Cerebellar nuclear complex (tissue), 1 donor: ENCODE measurements at places on chromosomes 13 and 19.

- DNase-seq: no peak
These were observed 201.6 kb downstream of the SLITRK5 start for GRCh38 chr13:87872813-87873212.

DNA sequence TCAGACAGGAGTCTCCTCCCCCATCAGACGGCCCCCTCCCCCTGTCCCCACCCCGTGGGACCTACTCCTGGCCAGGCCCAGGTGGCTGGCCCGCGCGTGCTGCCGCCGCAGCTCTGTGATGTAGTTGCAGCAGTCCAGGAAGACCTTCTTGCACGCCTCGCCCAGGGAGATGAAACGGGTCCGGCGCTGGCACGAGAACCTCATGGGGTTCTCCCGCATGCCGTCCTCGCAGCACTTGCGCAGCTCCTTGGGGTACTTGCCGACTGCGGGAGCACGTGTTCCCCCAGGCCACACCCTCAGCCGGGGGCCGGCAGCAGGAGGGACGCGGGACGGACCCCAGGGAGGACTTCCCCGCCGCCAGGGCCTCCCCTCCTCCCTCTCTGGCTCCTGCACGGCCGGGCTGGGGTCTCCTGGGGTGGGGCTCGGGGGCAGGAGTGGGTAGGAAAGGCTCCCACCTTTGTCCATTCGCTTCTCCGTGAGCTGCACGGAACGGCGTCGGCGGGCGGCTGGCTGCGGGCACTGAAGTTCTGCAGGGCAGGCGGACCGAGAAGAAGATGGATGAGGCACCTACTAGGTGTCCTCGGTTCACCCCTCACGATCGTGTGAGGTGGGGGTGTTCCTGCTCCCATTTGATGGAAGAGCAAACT is 13.3 kb downstream of the C3 start:
- no peak for DNase-seq

- DNase-seq: no peak
These were observed 14.0 kb upstream of the ZNF347 start for GRCh38 chr19:53172889-53173288.

- DNase-seq: no peak
These were observed 460.6 kb downstream of the FOXO1 start for GRCh38 chr13:40205771-40206240.

DNA sequence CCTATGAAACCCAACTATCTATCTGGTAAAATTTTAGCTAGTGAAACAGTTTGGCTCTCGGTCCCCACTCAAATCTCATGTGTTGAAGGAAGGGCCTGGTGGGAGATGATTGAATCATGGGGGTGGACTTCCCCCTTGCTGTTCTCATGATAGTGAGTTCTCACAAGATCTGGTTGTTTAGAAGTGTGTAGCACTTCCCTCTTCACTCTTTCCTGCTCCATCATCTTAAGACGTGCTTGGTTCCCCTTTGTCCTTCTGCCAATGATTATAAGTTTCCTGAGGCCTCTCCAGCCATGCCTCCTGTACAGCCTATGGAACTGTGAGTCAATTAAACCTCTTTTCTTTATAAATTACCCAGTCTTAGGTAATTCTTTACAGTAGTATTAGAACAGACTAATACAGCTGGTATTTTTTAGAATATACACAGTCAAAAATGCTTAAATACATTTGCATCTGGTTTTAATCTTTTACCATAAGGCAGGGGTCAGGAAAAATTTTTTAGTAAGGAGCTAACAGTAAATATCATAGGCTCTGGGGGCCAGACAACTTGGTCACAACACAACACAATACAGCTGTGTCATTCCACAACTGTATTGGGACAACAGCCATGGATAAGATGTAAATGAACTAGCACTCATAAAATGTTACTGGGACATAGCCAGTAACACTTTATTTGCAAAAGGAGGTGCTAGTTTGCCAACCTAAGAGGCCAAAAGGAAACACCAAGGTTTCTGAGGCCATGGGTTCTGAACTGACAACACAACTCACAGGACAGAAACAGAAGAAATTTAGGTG is 24.3 kb downstream of the DZIP1 start:
- no peak for DNase-seq

DNA sequence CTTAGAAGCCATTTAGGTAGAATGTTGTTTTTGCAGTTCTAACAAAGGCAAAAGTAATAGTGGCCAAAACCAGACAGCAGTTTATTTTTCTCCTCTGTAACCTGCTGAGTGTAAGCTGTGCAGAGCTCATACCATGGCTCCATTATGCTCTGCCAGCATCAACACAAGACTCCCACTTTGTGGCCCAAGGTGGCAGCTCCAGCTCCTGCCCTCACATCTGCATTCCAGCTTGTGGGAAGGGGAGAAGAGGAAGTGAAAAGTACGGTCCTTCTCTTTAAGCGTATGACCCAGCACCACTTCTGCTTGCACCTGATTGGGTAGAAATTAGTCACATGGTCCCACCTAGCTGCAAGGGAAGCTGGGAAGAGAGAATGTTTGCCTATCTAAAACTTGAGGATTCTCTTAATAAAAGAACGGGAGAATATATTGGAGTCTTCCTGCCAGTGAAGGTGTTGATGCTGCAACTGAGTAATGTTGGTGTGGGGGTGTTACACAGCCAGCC is 19.2 kb downstream of the ADGRE1 start:
- DNase-seq: no peak

DNA sequence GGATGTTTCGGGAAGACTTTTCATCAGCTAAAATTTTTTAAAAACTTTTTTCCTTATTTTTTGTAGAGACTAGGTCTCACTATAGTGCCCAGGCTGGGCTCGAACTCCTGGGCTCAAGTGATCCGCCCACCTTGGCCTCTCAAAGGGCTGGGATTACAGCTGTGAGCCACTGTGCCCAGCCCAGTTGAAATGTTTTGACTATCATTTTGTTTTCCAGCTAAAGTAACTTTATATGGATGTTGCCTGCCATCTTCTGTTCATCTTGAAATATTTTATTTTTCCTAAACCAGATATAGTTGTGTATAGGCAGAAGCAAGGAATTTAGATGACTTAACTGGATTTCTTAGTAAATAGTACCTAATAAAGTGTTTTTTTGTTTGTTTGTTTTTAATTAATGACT is 7.0 kb downstream of the CAB39L start:
- DNase-seq: no peak

DNA sequence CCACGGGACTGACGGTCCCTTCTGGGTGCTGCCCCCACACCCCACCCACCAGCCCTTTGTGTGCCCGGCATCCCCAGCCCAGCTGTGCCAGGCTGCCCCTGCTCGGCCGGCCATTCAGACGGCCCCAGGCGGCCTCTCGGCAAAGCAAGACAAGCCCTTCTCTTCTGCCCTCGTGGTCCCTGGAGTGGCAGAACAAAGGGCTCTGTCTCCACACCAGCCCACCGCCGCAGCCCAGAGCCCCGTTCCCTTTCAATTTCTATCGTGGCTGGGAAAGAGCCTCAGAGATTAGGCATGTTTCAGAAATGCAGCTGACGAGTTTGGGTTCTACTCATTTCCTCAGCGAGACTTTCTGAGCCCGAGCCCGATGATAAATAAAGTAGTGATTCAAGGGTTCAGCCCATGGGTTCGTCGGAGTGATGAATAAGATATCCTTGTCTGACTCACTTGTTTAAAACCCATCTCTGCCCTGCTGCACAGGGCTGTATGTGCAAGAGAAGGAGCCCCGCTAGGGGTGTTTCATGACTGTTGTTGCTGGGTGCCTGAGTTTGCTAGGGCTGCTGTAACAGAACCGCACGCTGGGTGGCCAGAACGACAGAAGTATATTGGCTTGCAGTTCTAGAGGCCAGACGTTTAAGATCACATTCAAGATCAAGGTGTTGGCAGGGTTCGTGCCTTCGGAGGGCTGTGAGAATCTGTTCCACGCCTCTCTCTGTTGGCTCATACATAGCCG is 4.3 kb downstream of the MYO9B start:
- peak; percentile 9 for DNase-seq

DNA sequence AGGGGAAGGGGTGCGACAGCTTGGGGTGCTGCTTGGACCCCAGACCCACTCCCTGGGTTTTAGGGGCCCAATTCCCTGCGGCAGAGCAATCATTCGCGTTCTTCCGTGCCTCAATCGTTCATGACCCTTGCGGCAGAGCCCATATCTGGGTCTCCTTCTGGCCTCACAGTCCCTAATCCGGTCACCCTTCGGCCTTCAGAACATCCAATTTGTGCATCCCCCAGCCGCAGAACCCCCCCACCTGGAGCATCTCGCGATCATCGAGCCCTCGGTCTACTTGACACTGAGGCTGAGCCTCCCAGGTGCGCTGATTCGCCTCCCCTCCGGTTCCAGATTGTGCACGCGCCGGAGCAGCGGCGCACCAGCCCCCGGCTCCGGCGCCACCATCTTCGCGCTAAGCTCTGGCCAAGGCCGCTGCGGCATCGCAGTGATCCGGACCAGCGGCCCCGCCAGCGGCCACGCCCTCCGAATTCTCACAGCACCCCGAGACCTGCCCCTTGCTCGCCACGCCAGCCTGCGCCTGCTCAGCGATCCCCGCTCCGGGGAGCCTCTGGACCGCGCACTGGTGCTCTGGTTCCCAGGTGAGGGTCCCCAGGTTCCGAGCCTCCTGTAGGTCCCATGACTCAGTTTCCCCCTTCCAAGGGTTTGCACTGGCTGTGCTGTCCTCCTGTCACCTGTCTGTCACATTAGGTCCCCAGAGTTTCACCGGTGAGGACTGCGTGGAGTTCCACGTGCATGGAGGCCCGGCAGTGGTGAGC is 501 bp downstream of the GTPBP3 start:
- DNase-seq: no peak

GRCh38 chr13:107124129-107124718 is 556.3 kb upstream of the ARGLU1 start:
- no peak for DNase-seq

DNA sequence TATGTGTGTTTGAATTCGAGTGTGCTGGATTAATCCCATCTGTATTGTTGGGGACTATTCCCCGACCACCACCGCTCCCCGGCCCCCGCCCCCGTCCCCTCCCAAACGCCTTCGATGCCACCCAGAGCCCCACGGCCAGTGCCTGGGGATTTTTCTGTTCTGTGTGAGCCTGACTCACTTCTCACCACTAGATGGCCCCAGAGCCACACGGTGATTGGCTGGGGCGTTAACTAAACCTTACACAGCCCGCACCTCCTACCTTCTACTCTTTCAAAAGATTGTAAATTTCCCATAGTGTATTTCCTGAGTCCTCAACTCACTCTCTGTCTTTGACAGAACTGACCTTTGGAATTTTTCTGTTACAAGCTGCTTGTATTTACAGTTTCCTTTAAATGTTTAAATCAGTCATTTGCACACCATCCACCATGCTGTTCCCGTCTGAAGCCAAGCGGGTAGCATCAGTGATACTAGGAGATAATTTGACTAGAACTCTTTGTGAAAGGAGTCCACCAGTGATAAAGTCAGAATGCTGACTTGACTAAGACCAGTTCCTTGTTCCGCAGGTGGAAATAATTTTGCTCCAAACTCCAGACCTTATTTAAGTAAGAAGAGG is 61.4 kb downstream of the RFX2 start:
- peak; percentile 49 for DNase-seq
